SK-N-SH (cell line): ENCODE measurements at places on chromosomes 11 and 22.
A peak's percentile ranks its signal among the peaks of the same experiment; 100 is the strongest.

DNA sequence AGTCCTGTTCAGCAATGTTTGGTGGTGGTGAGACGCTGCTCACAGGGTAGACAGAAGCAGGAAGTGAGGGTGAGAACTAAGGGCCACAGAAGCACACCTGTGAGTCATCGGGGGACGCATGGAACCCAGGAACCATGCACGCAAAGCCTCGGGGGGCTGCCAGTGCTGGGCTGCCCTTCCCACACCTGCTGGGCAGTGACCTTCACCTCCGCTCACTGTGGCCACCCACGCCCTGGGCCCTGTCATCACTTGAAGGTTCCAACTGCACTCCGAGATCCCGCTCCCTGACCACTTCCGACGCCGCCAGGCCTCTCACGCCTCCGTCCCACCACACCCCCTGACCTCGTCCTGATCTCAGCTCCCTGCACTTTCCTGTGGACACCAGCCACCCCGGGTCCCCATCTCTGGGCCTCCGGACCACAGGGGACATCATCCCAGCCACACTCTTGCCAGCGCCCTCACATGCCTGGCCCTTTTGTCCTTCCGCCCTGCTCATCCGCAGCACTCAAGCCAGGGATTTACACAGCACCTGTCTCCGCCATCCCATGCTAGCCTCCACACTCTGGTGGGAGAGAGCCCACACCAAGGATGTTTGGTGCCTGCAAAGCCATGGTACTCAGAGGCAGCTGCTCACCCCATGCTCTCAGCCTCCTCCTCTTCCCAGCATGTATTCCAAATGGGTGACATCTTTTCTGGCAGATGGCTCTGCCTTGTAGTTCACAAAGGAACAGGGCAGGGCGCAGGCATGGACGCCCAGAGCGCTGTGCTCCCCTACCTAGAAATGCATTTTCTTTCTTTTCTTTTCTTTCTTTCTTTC, 23.1 kb upstream of the ATXN10 start:
- peak; percentile 9 for DNase-seq

- DNase-seq: no peak
These were observed 454.0 kb upstream of the DDI1 start for GRCh38 chr11:103582351-103582909.

- DNase-seq: no peak
These were observed 271.6 kb upstream of the CADM1 start for GRCh38 chr11:115775846-115776245.

DNA sequence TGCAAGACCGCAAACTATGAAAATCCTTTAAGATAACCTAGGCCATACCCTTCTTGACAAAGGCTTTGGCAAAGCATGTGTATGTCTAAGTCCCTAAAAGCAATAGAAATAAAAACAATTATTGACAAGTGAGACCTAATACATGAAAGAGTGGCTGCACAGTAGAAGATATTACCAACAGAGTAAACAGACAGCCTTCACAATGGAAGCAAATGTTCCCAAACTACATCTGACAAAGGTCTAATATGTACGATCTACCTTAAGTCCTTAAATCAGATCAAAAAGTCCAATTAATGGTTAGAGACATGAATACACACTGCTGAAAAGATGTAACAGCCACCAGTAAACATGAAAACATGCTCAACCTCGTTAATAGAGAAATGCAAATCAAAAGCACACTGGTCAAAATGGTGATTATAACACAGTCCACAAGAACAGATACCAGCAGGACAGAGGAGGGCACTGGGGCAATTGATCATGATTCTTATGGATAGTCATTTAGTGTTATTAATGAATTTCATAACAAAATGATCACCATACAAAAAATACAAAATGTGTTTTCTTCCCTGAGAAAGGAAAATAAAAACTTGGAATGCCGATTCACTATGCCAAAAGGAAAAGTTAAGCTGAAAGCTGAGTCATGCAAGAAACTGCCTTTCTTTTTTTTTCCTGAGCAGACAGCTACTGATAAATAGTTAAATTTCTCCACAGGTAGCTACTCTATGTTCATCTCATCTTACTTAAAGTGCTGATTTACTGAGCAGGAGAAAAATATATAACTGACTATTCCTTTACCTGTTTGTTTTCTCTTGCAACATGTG, 102.6 kb upstream of the VPREB1 start:
- no peak for DNase-seq

- no peak for DNase-seq
These were observed 16.6 kb upstream of the NTM start for GRCh38 chr11:131353766-131354165.

- DNase-seq: peak; percentile 81
These were observed 429 bp downstream of the SLC39A13 start for GRCh38 chr11:47408598-47409439.
